Left hindlimb (tissue), 1 donor: ENCODE measurements at places on chromosomes 4 and X.
A peak's percentile ranks its signal among the peaks of the same experiment; 100 is the strongest.

DNA sequence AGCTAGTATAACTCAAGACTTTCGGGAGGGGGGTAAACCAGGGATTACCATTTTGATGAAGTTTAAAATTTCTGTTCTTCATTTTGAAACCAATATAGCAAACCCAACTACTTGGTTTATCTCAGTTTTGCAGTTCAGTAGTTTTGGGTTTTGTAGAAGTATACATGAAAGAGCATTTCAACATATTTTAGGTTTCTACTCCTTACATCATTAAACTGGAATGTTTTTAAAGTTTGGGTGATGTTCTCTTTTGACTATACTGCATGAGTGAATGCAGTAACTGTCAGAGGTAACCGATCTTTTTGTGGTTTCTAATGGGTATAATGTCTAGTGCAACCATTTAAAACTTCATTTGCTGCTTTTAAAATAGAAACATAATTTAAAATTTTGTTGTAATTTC is 248.3 kb upstream of the MAD2L1 start:
- DNase-seq, result no peak

- DNase-seq, result no peak
Measured at GRCh38 chr4:128525387-128525786, 237.8 kb upstream of the PGRMC2 start.

GRCh38 chrX:94977562-94977961 is 1303.6 kb downstream of the FAM133A start:
- no peak for DNase-seq

DNA sequence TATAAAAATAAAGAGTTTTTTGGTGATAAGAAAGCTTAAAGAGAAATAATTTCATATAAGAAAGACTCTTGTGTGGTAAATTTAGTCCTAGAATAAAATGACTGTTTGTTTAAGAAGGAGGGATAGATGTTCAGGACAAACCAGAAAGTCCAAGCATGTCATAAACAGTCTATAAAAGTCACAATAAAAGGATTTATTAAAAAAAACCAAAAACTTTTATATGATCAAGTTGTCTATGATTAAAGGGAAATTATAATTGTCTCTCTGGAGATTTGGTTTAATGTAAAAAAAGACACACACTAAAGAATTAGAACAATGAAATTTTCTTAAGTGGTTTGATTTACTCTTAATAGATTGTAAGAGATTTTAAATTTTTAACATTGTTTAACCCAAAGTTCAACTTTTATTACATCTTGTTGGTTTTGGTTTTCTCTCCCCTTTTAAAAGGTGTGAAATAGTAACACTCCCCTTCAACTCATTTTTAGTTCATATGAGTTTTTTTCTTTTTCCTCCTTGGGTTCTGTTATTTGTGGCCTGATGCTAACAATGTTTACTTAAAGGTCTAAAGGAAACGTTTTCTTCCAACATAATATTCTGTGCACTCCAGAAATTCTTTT is 89.7 kb downstream of the PDHA2 start:
- no peak for DNase-seq

- peak; percentile 61 for DNase-seq
Measured at GRCh38 chr4:176001151-176002006, 64.3 kb upstream of the WDR17 start.

GRCh38 chr4:140109737-140110136 is 44.2 kb downstream of the MAML3 start:
- no peak for DNase-seq

DNA sequence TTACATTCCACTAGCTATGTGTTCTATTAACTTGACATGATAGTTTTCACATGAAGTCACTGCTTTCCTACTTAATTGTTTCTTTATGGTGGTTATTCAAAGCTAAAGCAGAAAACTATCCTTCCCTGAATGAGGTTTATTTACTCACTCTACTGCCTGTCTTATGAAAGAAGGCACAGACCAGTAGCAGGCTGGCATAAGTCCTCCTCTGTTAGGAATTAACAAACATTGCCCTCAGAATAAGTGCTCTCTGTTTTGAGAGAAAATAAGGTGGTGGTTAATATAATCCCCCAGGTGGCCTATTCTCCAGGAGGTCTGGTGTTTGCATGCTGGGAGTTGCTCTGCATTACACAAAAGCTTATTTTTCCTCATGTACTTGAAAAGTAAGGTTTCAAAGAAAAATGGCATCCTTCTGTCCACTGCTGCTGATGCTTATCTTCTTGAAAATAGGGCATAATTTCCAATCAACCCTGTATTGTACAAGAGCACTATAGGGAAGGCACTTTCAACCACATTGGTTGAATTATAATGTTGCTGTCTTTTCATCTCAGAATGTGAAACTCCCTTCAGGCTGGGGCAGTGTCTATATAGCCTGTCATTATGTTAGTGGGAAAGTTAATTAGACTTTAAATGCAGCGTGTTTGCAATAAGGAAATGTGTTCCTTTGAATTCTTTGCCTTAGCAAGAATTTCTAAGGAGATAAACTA is 119.7 kb upstream of the TBC1D9 start:
- no peak for DNase-seq

DNA sequence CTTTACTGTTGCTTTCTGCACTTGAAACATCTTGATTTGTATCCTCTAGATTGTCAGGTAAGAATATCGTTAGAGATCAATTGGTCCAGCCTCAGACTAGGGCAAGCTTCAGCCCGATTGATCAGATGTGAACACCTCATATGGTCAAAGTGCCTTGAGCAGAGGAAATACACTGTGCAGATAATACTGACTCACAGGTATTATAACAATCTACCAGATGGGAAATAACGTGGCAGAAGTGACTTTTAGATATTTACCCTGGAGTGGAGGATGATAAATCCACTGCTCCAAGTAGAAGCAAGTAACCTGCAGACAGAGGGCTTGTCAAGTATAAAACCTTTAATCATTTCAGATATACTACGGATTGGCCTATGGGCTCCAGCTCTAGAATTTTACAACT is 17.9 kb downstream of the VEGFC start:
- no peak for DNase-seq
